NCI-H524 (cell line): ENCODE measurements at places on chromosomes 13 and 19.

GRCh38 chr13:75544681-75545330 lies 4.8 kb upstream of the UCHL3 start:
- no peak for DNase-seq

DNA sequence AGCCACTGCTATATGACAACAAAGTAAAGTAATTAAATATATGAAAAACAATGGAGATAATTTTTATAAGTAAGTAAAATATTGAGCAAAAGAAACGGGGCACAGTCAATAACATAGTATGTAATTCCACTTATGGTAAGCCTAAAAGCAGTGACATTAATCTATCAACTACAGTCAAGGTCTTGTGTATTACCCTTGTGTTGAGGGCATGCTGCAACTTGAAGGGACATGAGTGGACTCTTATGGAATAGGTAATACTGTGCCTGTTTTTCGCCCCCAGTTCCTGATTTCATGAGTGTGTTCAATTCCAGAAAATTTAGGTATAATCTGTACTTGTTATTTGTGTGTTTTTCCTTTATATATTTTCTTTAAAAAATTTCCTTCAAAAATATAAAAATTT lies 201.3 kb upstream of the SLITRK6 start:
- no peak for DNase-seq

GRCh38 chr13:99027260-99027659 lies 49.4 kb upstream of the DOCK9 start:
- DNase-seq = no peak

- no peak for DNase-seq
These were observed 28.1 kb downstream of the COL4A1 start for GRCh38 chr13:110278859-110279258.

- DNase-seq = no peak
These were observed 26.6 kb downstream of the SLAIN1 start for GRCh38 chr13:77724092-77724491.

DNA sequence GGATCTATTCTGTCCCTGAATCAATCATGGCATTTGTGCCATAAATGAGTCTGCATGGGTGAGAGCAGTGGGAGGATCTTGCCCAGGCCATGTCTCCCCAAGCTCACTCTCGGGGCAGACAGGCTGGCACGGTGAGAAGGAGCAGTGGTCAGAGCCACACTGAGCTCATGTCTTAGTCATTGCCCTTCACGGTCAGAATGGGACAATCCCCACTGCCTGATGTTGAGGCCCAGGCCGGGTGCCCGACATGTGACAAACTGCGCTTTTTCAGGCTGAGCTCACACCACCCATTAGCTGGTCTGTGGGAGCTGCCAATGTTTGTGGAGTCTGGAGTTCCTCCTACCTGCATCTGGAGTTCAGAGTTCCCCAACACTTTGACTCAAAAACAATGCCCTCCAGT lies 481.9 kb downstream of the COG6 start:
- DNase-seq = no peak

DNA sequence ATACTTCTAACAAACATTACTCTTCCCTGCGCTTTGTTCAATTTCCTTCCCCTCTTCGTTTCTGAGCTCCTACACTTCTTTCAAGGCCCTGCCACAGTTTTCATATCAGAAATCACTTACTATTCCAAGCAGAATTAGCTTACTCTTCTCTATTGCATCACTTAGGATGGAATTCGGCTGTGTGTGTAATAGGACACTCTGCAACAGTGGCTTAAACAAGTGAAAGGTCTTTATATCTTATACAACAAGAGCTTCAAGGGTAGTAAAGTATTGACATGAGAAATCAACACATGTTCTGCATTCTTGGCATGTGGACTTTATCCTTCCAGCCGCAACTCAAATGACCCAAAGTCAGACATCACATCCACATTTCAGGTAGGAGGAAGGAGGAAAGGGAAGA lies 279.6 kb downstream of the PCDH20 start:
- no peak for DNase-seq

DNA sequence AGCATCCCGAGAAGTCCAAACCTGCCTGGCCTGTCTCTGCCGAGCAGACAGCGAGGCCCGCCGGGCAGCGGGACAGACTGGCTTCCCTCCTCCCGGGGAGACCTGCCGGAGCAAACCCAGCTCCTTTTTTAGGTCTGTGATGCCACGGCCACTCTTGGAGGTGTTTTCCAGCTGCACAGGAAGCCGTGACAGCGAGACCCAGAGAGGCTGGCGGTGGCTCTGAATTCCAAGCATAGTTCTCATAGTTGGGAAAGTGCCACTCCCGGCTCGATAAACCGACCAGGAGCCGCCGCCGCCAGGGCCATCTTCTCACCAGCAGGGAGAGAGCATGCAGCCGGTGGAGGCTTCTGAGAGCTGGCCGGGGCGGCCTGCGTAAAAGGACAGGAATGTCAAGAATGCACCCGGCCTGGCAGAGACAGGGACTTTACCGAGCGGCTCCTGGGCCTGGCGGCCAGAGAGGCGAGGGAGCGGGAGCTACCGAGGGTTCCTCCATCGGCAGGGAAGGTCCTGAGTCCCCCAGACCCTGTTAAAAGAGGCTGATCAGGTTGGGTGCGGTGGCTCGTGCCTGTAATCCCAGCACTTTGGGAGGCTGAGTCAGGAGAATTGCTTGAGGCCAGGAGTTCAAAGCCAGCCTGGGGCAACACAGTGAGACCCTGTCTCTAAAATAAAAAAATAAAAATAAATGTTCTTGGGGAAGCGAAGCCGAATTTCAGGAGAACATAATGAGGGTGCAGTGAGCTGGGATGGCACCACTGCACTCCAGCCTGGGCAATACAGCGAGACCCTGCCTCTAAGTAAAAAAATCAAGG lies 64.9 kb downstream of the GADD45B start:
- no peak for DNase-seq
